ENCODE measurements at places on chromosomes 11 and 22. TPM values are rescaled to one million over a fixed set of nuclear protein-coding genes. Genes with fewer than 3 reads are reported as not detected.
A peak's percentile ranks its signal among the peaks of the same experiment; 100 is the strongest.

- no peaks in the 10 kb centered on the region for H3K4me1 ChIP-seq
- no peak for DNase-seq
- H3K27ac ChIP-seq: no peak overlapping the region
Observed at GRCh38 chr22:28052825-28053269, 133.8 kb upstream of the PITPNB start.

ARHGAP20 gene
- 0.08 TPM for total RNA-seq

GRCh38 chr22:49100773-49101172 lies 726.9 kb downstream of the BRD1 start:
- no peak overlapping the region for H3K4me3 ChIP-seq
- DNase-seq: no peak
- no peaks in the 10 kb centered on the region for H3K36me3 ChIP-seq
- H3K4me1 ChIP-seq: no peaks in the 10 kb centered on the region
- peaks cover 20% of the 10 kb centered on the region for H3K27me3 ChIP-seq

DNA sequence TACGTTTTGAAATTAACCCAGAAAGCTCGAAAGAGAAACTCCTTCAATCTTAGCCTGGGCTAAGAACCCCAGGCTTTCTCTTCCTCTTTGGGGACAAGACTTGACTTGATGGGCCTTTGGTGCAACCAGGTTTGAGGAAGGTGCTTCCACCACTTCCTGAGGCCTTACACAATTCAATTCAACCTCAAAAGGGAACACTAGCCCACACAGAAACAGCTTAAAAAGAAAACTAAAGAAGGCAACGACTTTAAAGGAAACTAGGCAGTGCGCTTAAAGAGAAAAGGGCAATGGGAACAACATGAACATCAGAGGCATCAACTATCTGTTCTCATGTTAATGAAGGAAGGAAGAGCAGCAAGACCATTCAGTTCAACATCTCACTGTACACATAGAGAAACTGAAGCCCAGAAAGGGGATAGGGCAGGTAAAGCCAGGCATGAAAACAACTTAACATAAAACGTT lies 24.8 kb downstream of the PAK1 start:
- DNase-seq: no peak
- H3K4me1 ChIP-seq: peaks cover 19% of the 10 kb centered on the region

GRCh38 chr22:17057959-17058814 lies 26.6 kb upstream of the IL17RA start:
- no peaks in the 10 kb centered on the region for H3K36me3 ChIP-seq
- peaks cover 8% of the 10 kb centered on the region for H3K4me1 ChIP-seq
- H3K27ac ChIP-seq: no peak overlapping the region
- no peaks in the 10 kb centered on the region for H3K27me3 ChIP-seq

DNA sequence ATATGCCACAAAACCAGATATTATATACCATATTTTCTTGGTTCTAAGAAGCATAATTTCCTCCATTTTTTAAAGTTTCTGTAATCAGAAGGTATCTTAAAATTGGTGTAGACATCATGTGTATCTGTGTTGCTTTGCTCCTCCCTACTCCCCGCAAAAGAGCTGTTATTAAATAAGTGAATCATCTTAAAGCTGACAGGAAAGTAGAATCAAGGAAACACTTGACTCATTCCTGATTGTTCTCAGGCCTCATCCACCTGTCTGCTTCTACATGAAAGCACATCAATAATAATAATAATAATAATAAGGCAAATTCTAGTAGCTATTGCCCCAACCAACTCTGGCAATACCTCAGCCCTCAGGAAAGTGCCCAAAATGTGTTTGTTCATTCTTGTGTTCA lies 26.2 kb upstream of the GUCY1A2 start:
- H3K4me3 ChIP-seq: no peak overlapping the region
- H3K27ac ChIP-seq: no peak overlapping the region
- no peaks in the 10 kb centered on the region for H3K4me1 ChIP-seq
- no peaks in the 10 kb centered on the region for H3K27me3 ChIP-seq

GRCh38 chr22:19565382-19566278 lies 41.4 kb upstream of the CLDN5 start:
- H3K36me3 ChIP-seq: no peaks in the 10 kb centered on the region
- no peak overlapping the region for H3K27ac ChIP-seq
- no peaks in the 10 kb centered on the region for H3K27me3 ChIP-seq
- H3K4me3 ChIP-seq: no peak overlapping the region
- DNase-seq: no peak

GRCh38 chr11:27183672-27184457 lies 143.2 kb downstream of the BBOX1 start:
- peak; percentile 43 for DNase-seq
- no peaks in the 10 kb centered on the region for H3K4me1 ChIP-seq
- no peaks in the 10 kb centered on the region for H3K36me3 ChIP-seq
- no peak overlapping the region for H3K27ac ChIP-seq
- no peak overlapping the region for H3K4me3 ChIP-seq

GRCh38 chr22:19962909-19963806 lies 21.5 kb upstream of the TXNRD2 start:
- H3K4me1 ChIP-seq: no peaks in the 10 kb centered on the region
- no peak overlapping the region for H3K27ac ChIP-seq
- H3K36me3 ChIP-seq: no peaks in the 10 kb centered on the region
- H3K4me3 ChIP-seq: no peak overlapping the region
- DNase-seq: no peak

ARHGAP42 gene
- 0.93 TPM for total RNA-seq

DNA sequence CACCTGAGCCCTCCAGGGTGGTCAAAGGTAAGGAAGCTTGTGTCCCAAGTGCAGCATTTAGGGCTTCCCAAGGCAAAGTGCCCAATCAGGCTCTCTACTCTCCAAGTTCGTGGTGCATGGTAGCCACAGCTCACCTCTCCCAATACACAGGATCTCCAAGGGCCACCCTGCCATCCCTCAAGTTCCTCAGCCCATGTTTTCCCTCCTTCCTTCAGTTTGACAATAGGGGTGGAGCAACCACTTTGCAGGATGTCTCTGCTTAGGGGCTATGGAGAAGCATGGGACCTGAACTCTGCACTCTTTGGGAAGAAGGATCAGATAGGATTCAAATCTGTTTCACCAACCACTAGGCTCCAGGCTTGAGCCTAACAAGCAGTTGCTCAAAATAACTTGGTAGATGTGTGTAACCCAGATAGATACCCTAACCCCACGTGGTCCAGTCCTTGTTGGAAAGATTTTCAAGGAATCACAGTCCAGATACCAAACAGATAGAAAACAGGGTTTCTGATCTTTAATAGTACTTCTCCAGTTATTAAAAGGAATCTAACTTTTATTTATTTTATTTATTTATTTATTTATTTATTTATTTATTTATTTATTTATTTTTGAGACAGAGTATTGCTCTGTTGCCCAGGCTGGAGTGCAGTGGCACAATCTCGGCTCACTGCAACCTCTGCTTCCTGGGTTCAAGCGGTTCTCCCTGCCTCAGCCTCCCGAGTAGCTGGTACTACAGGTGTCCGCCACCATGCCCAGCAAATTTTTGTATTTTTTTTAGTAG lies 248.1 kb downstream of the CTTN start:
- peaks cover 34% of the 10 kb centered on the region for H3K27me3 ChIP-seq
- no peaks in the 10 kb centered on the region for H3K4me1 ChIP-seq
- H3K27ac ChIP-seq: no peak overlapping the region
- H3K36me3 ChIP-seq: no peaks in the 10 kb centered on the region
- no peak overlapping the region for H3K4me3 ChIP-seq

SGSM1 gene
- total RNA-seq: 0.82 TPM

NAALAD2 gene
- total RNA-seq: not detected

Measured in naive thymus-derived CD8-positive, alpha-beta T cell (primary cell).